ENCODE measurements at places on chromosomes 6 and 20.
A peak's percentile ranks its signal among the peaks of the same experiment; 100 is the strongest.

DNA sequence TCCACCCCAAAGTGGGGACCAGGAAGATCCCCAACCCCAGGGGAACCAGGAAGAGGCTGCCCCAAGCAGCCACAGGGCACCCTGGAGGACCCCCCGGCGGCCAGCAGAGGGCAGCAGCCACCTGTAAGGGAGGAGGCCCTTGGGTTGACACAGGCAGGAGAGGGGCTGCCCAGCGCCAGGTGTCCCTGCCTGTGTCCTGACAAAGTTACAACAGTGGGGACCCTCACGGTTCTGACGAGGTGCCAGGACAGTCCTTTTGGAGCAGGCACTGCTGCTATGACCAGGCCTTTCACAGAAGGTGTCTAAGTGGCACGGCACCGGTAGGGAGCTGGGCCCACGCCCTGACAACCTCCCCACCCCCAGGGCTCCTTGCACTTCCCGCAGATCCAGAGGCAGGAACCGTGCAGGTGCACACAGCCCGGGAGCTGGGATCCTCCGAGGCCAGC, 176.7 kb downstream of the BMP7 start:
- peak; percentile 28 for DNase-seq

GRCh38 chr6:108736002-108736361, 112.2 kb upstream of the ARMC2 start:
- DNase-seq = no peak

- peak; percentile 46 for DNase-seq
Measured at GRCh38 chr6:3209114-3210023, 18.1 kb downstream of the TUBB2B start.

GRCh38 chr20:49045440-49046086, 549 bp upstream of the CSE1L start:
- DNase-seq = peak; percentile 7

DNA sequence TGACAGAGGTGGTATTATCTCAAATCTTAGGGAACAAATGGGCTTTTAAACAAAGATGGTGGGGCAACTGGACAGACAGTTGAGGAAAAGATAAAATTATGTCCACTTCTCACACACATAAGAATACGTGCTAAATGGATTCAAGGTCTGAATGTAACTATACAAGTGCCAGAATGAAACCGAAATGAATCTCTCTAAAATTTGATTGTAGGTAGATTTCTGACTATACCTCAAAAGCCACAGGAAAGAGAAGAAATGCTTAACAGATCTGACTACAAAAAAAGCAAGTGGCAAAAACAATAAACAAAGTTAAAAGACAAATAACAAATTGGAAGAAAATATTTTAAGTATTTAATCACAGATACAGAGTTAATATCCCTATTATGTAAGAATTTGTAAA, 182.7 kb upstream of the OLIG3 start:
- no peak for DNase-seq

- DNase-seq = peak; percentile 52
Measured at GRCh38 chr6:11732036-11732631, 46.5 kb downstream of the ADTRP start.

GRCh38 chr6:15077961-15078360, 167.9 kb upstream of the JARID2 start:
- DNase-seq = no peak

GRCh38 chr20:49825521-49826033, 12.9 kb downstream of the SLC9A8 start:
- DNase-seq = no peak

GRCh38 chr20:38843346-38843745, 37.8 kb downstream of the PPP1R16B start:
- no peak for DNase-seq

GRCh38 chr6:137734875-137735182, 132.2 kb upstream of the TNFAIP3 start:
- DNase-seq = no peak

GRCh38 chr20:33460711-33461110, 17.1 kb upstream of the SNTA1 start:
- DNase-seq = no peak

GRCh38 chr6:169866140-169866534, 114.7 kb downstream of the ERMARD start:
- DNase-seq = no peak

DNA sequence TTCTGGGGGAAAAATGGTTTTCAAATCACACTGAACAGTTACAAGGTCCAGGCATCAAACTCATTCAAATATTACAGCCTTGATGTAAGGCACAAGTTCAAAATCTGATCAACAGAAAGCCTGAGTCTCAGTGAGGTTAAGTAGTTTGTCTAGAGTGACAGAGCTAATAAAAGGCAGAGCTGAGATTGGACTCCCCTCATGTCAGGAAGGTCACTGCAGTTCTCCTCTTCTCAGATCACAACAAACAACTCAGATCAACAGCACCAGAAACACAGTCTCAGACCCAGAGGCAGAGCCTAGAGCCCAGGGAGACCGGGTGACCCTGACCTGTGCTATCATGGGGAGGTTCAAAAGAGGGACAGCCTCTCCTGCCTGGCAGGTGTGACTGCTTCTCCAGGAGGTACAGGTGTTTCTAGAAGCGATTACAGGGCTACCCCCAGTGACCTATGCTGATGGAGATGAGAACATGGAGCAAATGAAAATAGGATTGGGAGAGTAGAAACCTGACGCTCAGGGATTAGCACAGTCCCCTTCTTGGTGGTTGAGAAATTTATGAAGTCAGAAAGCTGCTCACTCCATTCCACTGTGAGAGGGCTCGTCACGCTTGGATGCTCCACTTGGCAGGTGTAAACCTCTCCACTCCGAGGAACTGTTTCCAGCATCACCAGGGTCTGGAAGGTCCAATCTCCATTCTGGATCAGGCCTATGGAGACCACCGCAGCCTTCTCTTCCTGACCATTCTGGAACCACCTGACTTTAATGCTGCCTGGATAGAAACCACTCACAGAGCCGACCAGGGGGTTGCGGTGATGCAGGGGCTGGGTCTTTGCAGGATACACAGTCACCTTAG, 24.3 kb upstream of the HLA-DRB5 start:
- DNase-seq = no peak

- DNase-seq = no peak
Measured at GRCh38 chr20:36399147-36399968, 93.2 kb downstream of the DLGAP4 start.

- no peak for DNase-seq
Measured at GRCh38 chr20:23397961-23398360, 23.3 kb downstream of the NAPB start.

- DNase-seq = no peak
Measured at GRCh38 chr6:87944541-87944954, 103.1 kb upstream of the SPACA1 start.

DNA sequence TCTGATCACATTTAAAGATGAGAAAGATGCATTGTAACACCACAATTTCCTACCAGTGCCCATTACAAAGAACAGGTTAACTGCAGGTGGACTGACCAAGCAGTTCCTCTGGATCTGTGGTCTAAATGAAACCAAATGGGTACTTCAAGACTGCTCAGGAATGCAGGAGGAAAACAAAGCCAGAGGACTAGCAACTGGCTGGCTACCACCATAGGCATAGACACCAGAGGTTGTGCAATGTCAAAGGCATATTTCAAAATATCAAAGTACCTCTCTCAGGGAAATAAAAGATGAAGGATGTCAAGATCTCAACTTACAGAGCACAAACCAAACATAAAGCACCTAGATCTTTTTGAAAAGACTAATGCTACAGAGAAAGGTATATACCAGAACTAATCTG, 65.5 kb downstream of the GMDS start:
- DNase-seq = no peak

DNA sequence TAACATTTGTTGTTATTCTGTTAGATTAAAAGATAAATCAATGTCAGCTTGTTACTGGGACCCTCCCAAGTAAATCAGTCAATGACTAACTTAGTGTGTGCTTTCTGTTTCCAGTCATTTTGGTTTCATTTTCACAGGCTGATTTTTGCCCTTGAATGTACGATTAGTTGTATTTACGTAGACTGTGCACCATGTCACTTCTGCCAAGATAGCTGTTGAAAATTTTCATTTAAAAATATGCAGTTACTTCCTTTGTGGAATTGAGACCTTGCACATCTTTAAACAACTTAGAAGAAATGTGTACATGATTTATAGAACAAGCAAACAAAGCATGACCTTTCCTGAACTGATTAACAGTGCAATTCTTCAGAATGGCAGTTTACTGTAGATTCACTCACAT, 944.8 kb upstream of the CITED2 start:
- DNase-seq = no peak

GRCh38 chr6:36769183-36769675, 70.0 kb downstream of the CPNE5 start:
- DNase-seq = no peak

GRCh38 chr20:3405139-3405538, 2.3 kb downstream of the DNAAF9 start:
- no peak for DNase-seq

DNA sequence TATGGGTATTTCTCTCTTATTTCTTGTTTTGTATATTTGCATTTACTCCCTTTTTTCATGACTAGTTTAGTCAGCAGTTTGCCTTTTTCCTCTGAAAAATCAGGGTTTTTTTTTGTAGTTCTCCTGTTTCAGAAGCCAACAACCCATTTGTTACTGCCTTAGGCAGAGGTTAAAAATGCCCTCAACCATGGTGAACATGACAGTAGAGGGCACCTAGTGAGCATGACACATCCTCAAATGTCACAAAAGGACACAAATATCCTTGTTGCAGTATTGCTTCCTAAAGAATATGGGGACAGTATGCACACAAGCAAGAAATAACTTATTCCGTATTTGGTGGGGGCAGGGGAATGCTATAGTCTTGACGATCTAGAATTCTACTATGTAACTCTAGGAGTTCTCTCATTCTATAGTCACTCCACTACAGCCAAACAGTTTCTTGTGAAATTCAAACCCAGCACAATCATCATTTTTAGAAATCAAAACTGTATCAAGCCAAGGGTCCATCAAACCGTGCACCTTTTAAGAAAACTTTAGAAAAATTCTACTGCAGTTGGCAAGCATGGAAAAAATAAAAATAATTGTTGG, 47.0 kb downstream of the GOPC start:
- DNase-seq = no peak

- DNase-seq = no peak
Measured at GRCh38 chr20:16922834-16923233, 174.7 kb downstream of the OTOR start.

- no peak for DNase-seq
Measured at GRCh38 chr6:104789770-104790190, 69.9 kb downstream of the HACE1 start.
